ENCODE measurements at places on chromosomes 12 and 14.

GRCh38 chr14:65320661-65321308 is 91.7 kb upstream of the FUT8 start:
- DNase-seq, result no peak

GRCh38 chr12:6254491-6254890 is 54.3 kb downstream of the CD9 start:
- DNase-seq, result no peak

DNA sequence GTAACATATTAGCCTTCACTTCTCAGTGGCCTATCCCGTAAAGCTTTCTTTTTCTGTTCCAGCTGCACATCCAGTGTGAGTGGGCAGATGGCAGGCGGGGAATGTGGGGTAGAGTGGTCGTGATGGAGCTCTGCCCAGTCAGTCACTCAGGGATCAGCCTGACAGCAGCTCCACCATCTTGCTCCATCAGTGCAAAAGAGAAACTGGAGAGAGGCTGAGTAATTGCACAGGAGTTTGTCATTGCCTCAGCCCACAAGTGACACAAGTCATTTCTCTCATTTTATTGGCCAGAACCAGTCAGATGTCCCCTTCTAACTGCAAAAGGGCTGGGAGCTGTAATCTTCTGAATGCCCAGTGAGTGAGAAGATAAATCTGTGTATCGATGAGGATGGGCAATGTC is 66.5 kb downstream of the ATP23 start:
- DNase-seq, result no peak

- DNase-seq, result peak; percentile 8
Observed at GRCh38 chr12:42094277-42094676, 50.4 kb downstream of the GXYLT1 start.

- no peak for DNase-seq
Observed at GRCh38 chr12:90628213-90628612, 326.8 kb downstream of the CCER1 start.

DNA sequence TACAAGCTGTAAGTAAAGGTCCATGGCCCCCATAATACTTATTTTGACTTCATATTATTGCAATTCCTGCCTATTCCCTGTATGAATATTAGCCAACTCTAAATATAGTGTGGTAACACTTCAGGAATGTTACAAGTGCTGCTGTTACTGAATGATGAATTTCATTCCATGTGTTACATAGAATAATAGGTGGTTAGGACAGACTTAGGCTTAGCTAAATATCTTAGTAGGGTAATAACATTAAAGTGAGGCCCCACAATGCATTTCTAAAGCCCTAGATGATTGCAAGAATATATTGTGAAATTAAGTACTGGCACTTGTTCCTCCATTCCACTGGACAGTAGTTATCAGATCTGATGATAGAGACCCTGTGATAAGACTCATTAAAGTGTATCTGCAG is 182.7 kb downstream of the PCNX1 start:
- DNase-seq, result no peak
